Stimulated activated CD4-positive, alpha-beta T cell treated with anti-CD3 and anti-CD28 coated beads, Interleukin-4, amount 100 ng/mL, for 1 hour (primary cell): ENCODE measurements at places on chromosomes 5 and 9.
A peak's percentile ranks its signal among the peaks of the same experiment; 100 is the strongest.

- DNase-seq, result no peak
These were observed 57.5 kb upstream of the IQGAP2 start for GRCh38 chr5:76345582-76345981.

DNA sequence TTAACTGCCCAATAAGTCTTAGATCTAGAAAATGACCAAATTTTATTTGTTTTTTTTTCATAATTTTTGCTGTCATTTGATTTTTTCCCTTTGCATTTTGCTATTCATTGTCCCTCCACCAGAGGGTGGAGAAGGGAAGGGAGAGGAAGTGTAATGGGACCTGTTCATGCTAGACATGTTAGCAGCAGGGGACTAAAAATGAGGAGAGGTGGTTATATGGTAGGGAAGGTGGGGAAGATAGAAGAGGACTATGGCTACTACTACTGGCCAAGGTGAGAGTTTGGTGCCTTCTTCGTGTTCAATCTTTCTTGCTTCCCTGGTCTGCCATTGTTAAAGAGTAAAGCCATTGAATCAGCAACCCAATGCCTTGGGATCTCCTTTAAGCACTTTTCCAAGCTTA is 6.4 kb downstream of the GRIA1 start:
- no peak for DNase-seq

- DNase-seq, result no peak
These were observed 33.9 kb downstream of the MRPS30 start for GRCh38 chr5:44842496-44843282.

- no peak for DNase-seq
These were observed 188.7 kb upstream of the RAD23B start for GRCh38 chr9:107094370-107094769.

DNA sequence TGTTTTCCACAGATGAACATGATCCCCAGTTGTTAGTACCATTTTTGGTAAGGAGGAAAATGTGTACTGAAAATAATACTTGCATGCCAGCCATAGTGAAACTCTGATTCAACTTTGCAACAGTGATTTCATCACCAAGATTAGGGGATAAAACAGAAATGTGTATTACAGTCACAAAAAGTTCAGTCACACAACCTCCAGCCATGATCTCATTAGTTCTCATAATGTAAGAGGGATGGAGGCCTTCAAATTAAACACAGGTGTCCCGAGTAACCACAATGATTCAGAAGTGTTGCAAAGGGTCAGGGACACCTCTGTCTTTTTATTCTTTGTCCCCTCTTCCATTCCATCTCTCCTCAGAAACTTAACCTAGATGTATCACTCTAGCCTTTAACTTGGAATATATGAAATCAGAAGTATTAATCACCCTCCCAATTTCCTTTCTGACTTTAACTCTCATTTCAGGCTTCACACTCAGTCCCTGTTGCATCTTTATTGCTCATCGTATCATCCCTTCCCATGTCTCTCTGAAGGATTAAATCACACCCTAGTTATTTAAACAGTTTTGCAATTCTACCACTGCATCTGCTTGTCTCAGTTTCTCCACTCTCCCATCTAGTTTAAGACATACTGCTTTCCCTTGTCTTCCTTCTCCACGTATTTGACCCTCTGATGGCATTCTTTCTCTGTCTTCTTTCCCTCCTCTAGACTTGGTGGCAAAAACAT is 291.2 kb downstream of the ADAMTS6 start:
- DNase-seq, result no peak

- DNase-seq, result no peak
These were observed 94.8 kb downstream of the RCL1 start for GRCh38 chr9:4887556-4887955.

- DNase-seq, result no peak
These were observed 30.5 kb upstream of the MED10 start for GRCh38 chr5:6408627-6409446.

DNA sequence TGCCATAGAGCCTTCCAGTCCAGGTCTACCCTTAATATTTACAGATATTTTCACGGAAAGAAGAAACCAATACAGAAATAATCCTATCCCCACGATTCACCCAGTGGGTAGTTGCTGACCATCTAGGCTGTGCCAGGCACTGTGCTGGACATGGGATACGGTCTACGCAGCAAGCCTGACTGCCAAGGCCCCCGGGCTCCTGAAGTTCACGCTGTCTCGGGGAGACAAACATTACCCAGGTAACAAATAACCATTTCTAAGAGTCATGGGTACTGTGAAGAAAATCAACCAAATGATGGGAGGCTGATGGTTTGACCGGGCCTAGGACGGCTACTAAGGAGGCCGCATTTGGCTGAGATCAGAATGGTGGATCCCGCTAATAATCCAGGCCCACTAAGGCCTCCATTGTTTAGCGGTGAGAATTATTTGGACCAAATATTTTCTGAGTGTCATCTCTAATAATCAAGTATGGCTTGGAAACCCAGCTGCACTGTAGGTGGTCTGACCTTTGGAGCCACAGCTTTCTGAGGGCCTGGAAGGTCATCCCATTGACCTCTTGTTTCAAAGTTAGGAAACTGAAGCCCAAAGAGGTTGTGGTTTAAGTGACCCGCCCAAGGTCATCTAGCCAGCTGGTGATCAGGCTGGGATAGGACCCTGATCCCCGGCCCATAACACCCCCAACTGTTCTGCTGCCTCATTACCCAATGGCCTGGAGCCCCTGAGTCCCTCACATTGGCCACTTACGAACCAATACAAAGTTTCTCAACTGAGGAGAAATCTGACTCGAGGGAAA is 82.4 kb downstream of the AK8 start:
- DNase-seq, result no peak

DNA sequence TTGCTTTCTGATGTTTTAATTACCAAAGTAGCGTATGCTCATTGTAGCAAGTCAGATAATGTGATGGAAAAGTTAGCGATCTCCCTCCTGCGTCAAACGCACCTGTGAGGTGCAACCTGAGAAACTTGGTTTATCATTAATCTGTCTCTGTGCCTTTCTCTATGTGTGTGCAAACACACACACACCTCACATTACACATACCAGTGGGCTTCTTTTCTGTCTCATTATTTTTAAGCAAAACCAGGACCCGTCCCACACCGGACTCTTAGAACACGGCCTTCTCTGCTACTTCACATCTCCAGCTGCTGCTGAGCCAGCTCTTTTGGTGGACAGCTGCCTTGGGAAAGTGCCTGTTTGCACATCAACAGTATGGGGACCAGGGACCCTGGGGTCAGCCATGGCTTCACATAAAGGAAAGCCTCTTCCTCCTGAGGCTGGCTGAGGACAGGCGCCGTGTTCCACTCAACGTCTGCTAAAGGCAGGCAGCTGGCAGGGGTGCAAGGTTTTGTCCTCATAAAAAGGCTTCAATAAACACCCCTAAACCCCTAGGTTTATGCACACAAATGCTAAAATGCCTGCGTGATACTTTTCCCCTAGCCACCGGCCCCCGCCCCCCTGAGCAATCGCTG is 44.2 kb downstream of the MRPL36 start:
- no peak for DNase-seq

DNA sequence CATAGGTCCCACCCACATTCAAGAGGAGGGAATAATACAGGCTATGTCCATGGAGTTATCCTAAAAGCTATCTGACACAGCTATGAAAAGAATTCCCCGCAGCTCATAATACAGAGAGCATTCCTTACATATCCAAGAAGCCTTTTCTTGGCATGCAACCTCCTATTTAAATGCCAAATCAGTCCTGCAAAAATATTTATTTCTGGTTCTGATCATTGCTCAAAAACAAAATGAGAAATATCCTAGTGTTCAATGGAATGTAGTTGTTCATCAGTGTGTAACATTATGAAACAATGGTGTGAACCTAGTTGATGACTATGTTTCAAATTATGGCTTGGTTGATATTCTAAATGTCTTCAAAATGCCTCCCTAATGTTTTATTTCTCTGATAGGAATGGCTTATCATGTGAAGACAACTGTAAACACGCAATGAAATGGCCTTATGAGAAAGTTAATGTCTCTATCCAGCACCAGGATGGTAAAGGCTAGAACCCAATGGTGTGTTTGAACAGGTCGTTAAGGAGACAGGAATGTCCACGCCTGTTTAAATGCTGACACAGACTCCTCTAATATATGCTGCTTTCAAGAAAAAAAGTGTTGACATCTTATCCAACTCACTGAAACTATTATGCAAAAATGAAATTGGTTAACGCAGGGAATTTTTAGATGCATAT is 126.7 kb upstream of the CDH6 start:
- DNase-seq, result no peak

DNA sequence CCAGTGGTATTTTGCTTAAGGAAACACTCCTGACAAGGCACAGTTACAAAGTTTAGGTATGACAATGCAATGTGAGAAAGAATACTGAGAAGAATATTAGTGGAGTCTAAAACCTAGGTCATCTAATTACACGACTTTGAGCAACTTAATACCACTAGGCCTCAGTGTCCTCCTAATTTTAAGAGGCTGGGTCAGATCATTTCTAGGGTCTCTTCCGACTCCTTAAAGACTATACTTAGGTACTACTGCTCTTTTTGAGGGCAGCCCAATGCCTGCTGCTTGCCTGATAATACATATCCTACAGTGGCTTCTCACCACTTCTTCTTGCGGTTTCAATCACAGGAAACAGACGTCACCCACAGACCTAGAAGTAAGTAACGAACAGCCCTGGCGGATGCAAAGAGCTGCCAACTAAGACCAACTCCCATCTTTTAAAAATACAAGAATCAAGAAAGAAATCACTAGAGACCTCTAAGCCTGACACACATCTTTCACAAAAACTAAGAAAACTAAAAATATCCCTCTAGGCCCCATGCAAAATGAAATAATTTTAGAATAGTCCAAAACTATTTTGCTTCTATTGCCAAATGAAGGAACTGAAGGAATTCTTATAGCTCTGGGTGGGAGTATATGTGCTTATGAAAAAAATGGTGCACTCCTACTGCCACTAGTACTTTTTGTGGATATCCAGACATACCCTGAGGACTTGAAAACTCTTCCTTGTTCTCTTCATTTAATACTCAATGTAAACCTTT is 13.1 kb downstream of the DIAPH1 start:
- peak; percentile 45 for DNase-seq

GRCh38 chr9:76456202-76456926 is 2.6 kb upstream of the GCNT1 start:
- no peak for DNase-seq

DNA sequence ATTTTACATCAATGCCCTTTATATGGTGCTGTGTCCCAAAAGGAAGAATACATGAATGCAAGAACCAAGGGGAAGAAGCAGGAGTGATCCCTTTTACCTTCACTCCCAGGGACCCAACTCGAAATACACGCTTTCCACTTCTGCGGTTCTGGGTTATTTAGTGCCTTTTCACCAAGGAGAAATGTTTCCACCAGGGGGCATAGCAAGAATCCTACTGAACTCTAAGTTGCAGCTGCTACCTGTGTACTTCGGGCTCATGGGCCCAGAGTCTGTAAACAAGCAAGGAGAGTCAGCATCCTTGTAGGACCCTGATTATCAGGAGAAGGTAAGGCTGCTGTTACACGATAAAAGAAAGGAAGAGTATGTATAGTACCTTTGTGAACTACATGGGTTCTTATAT is 45.7 kb downstream of the DPYSL3 start:
- DNase-seq, result no peak

- no peak for DNase-seq
These were observed 677 bp downstream of the MFAP3 start for GRCh38 chr5:154039458-154039829.

GRCh38 chr5:163869581-163869980 is 364.2 kb downstream of the MAT2B start:
- DNase-seq, result no peak

- no peak for DNase-seq
These were observed 144.9 kb downstream of the MYO10 start for GRCh38 chr5:16791036-16791705.

- DNase-seq, result no peak
These were observed 7.7 kb upstream of the GPR151 start for GRCh38 chr5:146523698-146524097.

DNA sequence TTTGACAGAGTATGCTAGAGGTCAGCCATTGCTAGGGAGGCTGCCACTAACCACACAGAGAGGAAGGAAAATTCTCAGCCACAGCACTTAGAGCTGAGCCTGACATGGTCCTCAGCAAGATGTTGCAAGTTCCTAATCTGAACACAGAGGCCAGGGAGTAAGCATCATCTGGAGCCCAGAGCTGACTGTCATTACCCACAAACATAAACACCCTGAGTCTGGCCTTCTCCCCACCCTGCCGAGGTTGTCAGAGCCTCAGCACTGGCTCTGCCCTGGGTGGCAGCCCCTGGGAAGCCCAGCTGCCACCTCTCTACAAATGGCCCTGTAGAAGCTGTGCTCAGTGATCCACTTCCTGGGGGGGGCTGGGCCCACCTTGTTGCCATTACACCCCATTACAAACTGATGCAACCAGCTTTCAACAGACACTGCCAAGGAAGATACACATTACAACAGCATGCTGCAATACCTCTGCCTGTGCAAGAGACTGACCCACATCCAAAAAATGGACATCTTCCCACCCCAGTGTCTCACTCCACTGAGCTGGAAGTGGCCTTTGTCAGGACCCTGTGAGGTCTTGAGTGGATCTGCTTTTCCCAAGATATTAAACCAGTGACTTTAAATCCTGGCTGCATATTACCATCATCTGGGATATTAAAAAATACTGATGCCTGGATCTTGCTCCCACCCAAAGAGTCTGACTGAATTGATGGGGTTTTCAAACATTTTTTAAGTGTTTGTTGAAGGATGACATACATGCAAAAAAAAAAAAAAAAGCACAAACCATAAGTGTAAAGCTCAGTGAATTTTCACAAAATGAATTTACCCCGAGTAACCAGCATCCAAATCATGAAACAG is 33.0 kb downstream of the IRF1 start:
- DNase-seq, result no peak

GRCh38 chr9:83520292-83520691 is 17.9 kb downstream of the FRMD3 start:
- DNase-seq, result no peak

GRCh38 chr9:110355911-110356310 is 18.2 kb upstream of the TXNDC8 start:
- no peak for DNase-seq

- no peak for DNase-seq
These were observed 122.5 kb downstream of the LHFPL2 start for GRCh38 chr5:78526049-78526525.

DNA sequence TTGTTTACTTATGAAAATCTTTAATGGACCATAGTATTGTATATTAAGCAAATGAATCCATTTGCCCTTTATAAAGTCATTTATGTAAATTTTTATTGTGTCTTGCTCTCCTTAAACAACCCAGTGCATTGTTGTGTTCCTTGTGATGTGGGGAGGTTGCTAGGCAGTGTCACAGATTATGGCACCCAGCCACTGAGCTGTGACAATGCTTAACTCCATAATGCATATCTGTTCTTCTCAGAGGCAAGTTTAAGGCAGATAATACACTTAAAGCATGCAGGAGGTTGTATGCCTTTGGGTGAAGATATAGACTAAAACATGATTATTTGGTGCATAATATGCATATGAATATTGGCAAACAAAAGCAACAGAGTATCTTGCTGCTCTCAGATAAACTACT is 269.6 kb upstream of the RIOK2 start:
- DNase-seq, result no peak

- DNase-seq, result no peak
These were observed 139.0 kb downstream of the RFX3 start for GRCh38 chr9:3386753-3387152.
